Psoas muscle (tissue), 8 donors: ENCODE measurements at places on chromosomes 7 and 10. TPM values are rescaled to one million over a fixed set of nuclear protein-coding genes. Genes with fewer than 3 reads are reported as not detected.

DNA sequence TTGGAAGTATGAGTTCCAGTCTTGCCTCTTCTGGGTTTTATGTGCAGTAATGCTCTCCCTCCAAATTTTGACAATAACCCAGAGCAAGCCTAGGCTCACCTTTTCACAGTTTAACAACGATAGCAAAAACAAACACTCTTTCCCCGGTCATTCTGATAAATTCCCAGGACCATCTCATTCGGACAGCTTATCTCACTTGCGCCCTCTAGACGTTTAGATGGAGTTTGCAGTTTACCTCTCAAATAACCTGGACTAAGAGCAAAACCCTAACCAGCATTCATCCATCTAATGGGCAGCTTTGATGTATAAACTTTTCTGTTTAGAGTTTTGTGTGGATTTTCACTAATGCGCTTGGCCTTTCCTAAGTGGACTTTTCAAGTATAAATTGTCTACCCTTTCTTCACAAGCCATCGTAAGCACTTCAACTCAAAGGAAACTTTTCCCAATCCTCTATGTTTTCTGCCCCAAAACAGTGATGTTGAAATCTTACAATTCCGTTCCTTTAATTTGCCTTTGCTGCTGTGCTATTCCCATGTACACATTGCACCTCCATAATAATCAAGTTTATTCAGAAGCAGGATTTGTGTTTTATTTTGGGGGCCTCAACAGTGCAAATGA lies 114.9 kb downstream of the HDAC9 start:
- peaks cover 4% of the 10 kb centered on the region for H3K36me3 ChIP-seq
- no peak overlapping the region for H3K4me3 ChIP-seq
- H3K27ac ChIP-seq = no peak overlapping the region
- H3K27me3 ChIP-seq = no peaks in the 10 kb centered on the region
- H3K4me1 ChIP-seq = no peaks in the 10 kb centered on the region

IGFBP3 gene
- 62.6 TPM for total RNA-seq

GRCh38 chr7:105990727-105991453 lies 27.8 kb downstream of the CDHR3 start:
- DNase-seq = no peak
- no peaks in the 10 kb centered on the region for H3K4me1 ChIP-seq

GRCh38 chr10:13812804-13813203 lies 226.0 kb downstream of the PRPF18 start:
- H3K4me3 ChIP-seq = no peak overlapping the region
- no peak for DNase-seq
- no peaks in the 10 kb centered on the region for H3K4me1 ChIP-seq
- H3K27ac ChIP-seq = no peak overlapping the region
- no peaks in the 10 kb centered on the region for H3K36me3 ChIP-seq
- H3K27me3 ChIP-seq = no peaks in the 10 kb centered on the region

DNA sequence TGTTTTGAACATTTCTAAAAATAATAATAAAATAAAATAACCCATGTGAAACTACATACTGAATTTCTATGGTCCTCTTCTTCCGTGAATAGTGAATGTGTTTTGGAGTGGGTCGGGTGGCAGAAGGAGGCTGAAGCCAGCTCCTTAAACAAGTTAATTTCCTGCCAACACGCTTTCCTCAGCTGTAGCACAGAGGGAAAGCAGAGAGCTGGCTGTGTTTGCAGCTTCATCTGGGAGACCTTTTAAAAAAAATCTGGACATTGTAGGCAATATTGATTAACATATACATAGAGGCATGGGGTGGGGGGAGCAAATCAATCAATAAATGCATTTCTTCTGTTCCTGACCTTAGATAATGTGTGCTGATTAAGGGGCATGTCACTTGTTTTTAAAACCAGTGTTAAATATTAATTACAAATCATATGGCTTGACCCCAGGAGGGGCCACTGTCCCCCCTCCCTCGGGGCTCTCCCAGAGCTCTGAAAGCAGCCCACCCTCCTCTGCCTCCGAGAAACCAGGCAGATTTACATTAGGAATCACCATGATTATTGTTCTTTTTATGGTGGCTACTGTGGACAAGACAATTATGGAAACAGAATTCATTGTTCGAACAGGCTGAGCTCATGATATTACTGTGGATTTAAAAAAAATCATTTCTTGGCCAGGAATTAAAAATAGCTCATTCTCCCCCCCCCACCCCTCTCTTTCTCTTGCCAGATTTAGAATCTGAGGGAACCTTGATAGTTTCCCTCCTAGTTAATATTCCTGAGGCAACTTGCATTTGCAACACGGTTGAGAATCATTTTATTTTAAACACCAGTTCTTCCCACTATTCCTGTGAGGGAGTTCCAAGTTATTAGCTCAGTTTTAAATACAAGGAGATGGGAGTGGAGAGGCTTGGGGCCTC lies 100.5 kb upstream of the CARD11 start:
- H3K4me3 ChIP-seq = no peak overlapping the region
- H3K27me3 ChIP-seq = no peaks in the 10 kb centered on the region
- DNase-seq = no peak
- H3K27ac ChIP-seq = no peak overlapping the region

GRCh38 chr7:157807510-157807909 lies 470.7 kb downstream of the DNAJB6 start:
- no peaks in the 10 kb centered on the region for H3K36me3 ChIP-seq
- DNase-seq = peak; percentile 12
- H3K27me3 ChIP-seq = no peaks in the 10 kb centered on the region

- no peaks in the 10 kb centered on the region for H3K4me1 ChIP-seq
- no peak for DNase-seq
- no peaks in the 10 kb centered on the region for H3K36me3 ChIP-seq
- no peak overlapping the region for H3K4me3 ChIP-seq
- no peak overlapping the region for H3K27ac ChIP-seq
Measured at GRCh38 chr10:97134110-97134509, 51.6 kb downstream of the SLIT1 start.

DNA sequence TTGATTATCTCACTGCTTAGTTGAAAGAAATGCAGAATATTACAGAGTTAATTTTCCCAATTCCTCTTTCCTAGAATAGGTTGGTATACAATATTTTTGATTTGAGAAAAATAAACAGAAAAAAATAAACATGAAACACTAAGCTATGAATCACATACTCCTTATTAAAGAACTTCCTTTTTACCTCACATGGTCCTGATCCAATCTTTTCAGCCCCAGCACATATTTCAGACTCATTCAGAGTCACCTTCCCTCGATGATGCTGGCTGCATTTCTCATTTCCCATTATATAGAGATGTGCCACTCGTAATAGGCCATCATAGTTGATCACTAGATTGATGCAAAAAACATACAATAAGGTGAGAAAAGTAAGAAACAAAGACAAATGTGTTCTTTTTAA lies 64.6 kb downstream of the HGF start:
- no peaks in the 10 kb centered on the region for H3K4me1 ChIP-seq
- no peak for DNase-seq
- no peak overlapping the region for H3K4me3 ChIP-seq
- H3K27me3 ChIP-seq = no peaks in the 10 kb centered on the region
- no peak overlapping the region for H3K27ac ChIP-seq

- H3K36me3 ChIP-seq = no peaks in the 10 kb centered on the region
- no peaks in the 10 kb centered on the region for H3K4me1 ChIP-seq
- DNase-seq = no peak
- H3K27ac ChIP-seq = no peak overlapping the region
Measured at GRCh38 chr10:34089253-34089652, 725.8 kb downstream of the PARD3 start.

- no peak overlapping the region for H3K4me3 ChIP-seq
- H3K36me3 ChIP-seq = no peaks in the 10 kb centered on the region
- no peaks in the 10 kb centered on the region for H3K4me1 ChIP-seq
- no peaks in the 10 kb centered on the region for H3K27me3 ChIP-seq
Measured at GRCh38 chr10:76012716-76013327, 581.4 kb downstream of the LRMDA start.

RNF133 gene
- total RNA-seq = not detected

CHAT gene
- total RNA-seq = not detected

DNA sequence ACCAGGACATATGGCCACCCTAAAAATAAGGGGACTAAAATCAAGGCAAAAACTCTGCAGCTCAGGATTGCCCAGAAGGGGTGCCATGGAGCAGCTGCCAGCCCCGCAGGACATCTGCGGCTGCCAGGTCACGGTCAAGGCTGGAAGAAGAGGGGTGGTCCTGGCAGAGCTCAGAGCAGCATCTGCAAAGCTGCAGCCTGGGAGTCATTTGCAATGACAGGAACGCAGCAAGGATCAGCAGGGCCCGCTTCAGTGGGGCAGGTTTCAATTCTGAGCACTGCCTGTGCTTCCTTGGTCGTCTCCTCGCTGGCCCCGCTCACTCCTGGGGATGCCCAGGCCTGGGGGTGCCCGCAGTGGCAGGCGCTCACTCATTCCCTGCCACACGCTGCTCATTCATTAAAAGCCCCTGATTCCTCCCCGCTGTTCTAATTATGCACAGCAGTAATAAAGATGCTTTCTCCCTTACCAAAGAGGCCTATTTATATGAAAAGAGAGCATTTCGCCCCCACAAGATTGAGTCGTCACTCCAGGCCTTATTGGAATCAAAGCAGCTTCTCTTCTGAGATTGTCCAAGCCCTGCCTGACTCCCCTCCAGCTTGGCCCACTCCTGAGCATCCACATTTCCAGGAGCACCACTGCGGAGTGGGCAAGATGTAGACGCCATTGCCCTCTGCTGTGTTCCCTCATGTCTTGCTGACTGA lies 4.6 kb downstream of the HSPA12A start:
- H3K36me3 ChIP-seq = no peaks in the 10 kb centered on the region
- H3K4me3 ChIP-seq = no peak overlapping the region
- no peak overlapping the region for H3K27ac ChIP-seq
- no peak for DNase-seq
- no peaks in the 10 kb centered on the region for H3K4me1 ChIP-seq
- no peaks in the 10 kb centered on the region for H3K27me3 ChIP-seq

- no peak overlapping the region for H3K4me3 ChIP-seq
- DNase-seq = no peak
- H3K4me1 ChIP-seq = peaks cover 7% of the 10 kb centered on the region
- H3K36me3 ChIP-seq = no peaks in the 10 kb centered on the region
- H3K27me3 ChIP-seq = no peaks in the 10 kb centered on the region
Measured at GRCh38 chr10:31599626-31600504, 280.8 kb downstream of the ZEB1 start.

VPS50 gene
- 22.4 TPM for total RNA-seq

GRCh38 chr7:158617737-158618128 lies 30.1 kb upstream of the PTPRN2 start:
- H3K36me3 ChIP-seq = no peaks in the 10 kb centered on the region
- H3K27ac ChIP-seq = no peak overlapping the region
- no peak for DNase-seq
- H3K4me1 ChIP-seq = no peaks in the 10 kb centered on the region
- no peaks in the 10 kb centered on the region for H3K27me3 ChIP-seq
- no peak overlapping the region for H3K4me3 ChIP-seq

DNA sequence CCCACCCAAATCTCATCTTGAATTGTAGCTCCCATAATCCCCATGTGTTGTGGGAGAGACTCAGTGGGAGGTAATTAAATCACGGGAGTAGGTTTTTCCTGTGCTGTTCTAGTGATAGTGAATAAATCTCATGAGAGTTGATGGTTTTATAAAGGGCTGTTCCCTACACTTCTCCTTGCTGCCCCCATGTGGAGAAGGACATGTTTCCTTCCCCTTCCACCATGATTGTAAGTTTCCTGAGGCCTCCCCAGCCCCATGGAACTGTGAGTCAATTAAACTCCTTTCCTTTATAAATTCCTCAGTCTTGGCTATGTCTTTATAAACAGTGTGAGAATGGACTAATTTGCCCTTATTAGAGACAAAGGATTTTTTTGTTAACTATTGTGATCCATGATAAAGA lies 48.5 kb upstream of the MKX start:
- no peaks in the 10 kb centered on the region for H3K4me1 ChIP-seq
- no peak overlapping the region for H3K27ac ChIP-seq
- DNase-seq = no peak
- H3K36me3 ChIP-seq = no peaks in the 10 kb centered on the region

COMTD1 gene
- 15.2 TPM for total RNA-seq

CYP2C19 gene
- total RNA-seq = not detected

GRCh38 chr7:105816266-105816843 lies 60.0 kb downstream of the ATXN7L1 start:
- no peaks in the 10 kb centered on the region for H3K27me3 ChIP-seq
- no peak overlapping the region for H3K27ac ChIP-seq
- H3K4me3 ChIP-seq = no peak overlapping the region
- DNase-seq = no peak
- no peaks in the 10 kb centered on the region for H3K4me1 ChIP-seq

GRCh38 chr10:128178302-128178958 lies 52.2 kb upstream of the MKI67 start:
- no peak overlapping the region for H3K4me3 ChIP-seq
- no peaks in the 10 kb centered on the region for H3K4me1 ChIP-seq
- DNase-seq = no peak
- H3K27ac ChIP-seq = no peak overlapping the region
- no peaks in the 10 kb centered on the region for H3K27me3 ChIP-seq

GRCh38 chr7:92763636-92764423 lies 72.5 kb downstream of the CDK6 start:
- no peak overlapping the region for H3K27ac ChIP-seq
- no peak overlapping the region for H3K4me3 ChIP-seq
- no peaks in the 10 kb centered on the region for H3K27me3 ChIP-seq
- no peaks in the 10 kb centered on the region for H3K36me3 ChIP-seq

DNA sequence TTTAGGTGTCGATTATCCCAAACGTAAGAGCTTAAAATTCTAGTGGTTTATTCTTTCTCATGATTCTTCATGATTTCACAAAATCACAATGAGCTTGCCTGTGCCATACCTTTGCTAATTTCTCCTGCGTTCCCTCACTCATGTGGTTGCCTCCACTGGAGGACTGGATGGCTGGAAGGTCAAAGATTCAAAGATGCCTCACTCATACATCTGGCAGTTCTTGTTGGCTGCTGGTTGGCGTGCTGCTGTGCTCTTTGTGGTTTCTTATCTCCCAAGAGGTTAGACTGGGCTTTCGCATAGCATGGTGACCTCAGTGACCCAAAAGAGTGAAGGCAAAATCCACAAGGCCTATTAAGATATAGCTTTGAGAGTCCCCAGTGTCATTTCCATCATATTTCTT lies 877.6 kb upstream of the AUTS2 start:
- no peaks in the 10 kb centered on the region for H3K36me3 ChIP-seq
- no peaks in the 10 kb centered on the region for H3K4me1 ChIP-seq
- no peak overlapping the region for H3K4me3 ChIP-seq
- no peaks in the 10 kb centered on the region for H3K27me3 ChIP-seq

DNA sequence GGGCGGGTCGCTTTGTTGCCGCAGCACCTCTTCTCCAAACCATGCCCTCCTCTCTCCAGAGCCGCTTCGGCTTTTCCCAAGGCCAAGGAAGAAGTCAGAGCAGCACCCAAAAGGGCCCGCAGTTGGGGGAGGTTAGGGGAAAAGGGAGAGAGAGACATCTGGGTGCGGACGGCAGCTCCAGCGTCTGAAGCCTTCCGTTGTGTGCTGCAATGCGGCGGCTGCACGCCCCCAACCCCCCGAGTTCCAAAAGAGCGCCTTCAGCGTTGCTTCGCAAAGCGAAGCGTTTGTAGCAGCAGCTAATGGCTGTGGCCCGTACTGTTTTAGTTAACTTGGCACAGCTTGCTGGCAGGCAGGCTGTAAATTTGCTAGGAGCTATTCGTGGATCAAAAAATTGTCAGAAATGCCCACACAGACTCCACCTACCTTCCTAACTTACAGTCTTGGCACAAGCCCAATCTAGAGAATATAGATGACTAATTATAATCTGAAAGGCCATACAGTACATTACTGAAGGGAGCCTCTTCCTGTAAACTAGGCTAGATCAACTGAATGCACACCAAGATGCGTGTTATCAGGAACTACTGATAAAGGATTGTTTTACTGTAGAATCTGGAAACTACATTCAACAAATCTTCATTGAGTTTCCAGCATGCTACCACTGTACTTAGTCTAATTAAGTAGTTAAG lies 1.1 kb upstream of the KBTBD2 start:
- H3K36me3 ChIP-seq = no peaks in the 10 kb centered on the region
- peak; percentile 68 for DNase-seq
- peak overlapping the region; percentile 98 for H3K27ac ChIP-seq
- H3K4me1 ChIP-seq = peaks cover 29% of the 10 kb centered on the region
